Cortex of kidney (tissue), 1 donor: ENCODE measurements at places on chromosomes 12 and 14.

DNA sequence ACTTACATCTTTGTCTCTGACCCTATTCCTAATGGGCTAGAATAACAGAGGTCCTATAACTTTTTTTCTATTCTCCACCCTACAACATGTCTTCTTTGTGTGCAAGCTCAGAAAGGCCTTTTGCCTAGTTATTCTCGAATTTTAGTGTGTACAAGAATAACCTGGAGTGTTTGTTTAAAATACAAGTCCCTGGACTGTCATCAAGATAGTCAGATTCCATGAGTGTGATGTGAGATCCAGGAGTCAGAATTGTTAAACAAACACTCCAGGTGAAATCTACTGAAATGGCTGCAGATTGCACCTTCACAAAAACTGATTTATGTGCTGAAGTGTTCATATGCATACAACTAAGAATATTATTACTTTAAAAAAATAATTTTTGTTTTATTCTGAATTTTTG, 114.4 kb upstream of the DIO2 start:
- DNase-seq, result no peak

DNA sequence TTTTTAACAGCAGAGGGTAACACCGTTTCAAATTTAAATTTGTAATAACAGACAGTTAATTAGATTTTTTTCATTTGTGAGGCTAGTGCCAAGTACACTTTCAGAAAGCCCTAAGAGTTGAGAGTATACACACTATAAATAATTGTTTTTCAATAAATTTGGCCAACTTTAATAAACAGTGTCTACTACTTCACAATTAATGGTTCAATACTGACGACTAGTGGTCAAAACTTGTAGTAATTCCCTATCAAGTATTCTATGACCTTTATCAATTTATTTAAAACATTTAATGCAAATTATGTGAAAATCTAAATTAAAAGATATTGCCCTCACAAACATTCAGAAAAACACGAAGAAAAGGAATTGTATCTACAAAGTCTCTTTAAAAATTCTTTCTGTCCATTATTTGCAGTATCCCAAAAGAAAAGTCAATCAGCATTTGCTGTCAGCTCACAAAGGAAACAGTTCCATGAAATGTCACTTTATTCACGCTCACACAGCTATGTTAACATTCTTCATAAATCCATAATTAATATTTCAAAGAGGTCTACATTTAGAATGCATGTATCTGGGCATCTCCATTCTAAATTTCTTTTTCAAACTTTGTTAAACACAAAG, 91.2 kb downstream of the CEP128 start:
- no peak for DNase-seq

DNA sequence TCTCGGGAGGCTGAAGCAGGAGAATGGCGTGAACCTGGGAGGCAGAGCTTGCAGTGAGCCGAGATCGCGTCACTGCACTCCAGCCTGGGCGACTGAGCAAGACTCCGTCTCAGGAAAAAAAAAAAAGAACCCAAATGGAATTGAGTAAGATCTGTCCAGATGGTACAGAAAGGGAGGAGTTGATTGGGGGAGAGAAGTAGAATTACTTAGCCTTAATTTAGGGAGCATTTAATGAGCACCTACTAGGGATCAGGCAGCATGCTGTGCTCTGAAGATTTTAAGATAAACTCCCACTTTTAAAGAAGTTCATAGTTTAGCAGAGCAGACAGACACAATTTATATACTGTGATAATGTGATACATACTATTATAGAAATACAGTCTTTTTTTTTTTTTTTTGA, 4.5 kb downstream of the RAB5B start:
- DNase-seq, result no peak

DNA sequence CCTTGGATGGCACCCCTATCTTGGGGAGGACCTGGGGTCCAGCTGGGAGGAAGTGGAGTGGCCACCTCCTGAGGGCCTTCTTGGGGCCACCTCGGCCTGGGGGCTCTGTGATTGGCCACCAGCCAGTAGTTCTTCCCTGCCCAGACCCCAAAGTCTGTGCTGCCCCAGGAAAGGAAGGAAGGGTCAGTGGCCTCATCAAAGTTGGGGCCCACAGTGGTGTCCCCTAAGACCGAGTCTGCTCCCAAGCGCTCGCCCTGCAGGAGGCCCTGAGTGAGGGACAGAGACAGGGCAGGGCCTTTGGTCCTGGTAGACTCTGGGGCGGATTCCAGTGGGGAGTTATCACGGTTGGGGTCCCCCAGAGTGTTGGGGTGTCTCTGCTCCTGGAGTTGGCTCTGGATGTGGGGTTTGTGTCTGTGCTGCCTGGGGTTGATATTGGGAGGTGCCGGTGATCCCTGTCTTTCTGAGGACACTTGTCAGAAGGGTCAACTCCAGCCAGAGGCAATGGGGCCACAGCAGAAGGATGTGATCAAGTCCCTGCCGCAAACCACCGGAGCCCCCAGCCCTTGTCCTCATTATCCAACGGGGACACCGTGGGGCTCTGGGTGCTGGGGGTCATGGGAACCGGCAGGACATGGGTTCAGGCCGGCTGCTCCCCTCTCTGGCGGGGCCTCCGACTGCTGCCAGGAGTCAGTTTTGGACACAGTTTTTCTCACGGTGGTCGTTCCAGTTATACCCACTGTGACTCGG, 364.3 kb downstream of the TMEM121 start:
- no peak for DNase-seq

GRCh38 chr12:46534327-46534840, 161.8 kb upstream of the SLC38A2 start:
- DNase-seq, result no peak

DNA sequence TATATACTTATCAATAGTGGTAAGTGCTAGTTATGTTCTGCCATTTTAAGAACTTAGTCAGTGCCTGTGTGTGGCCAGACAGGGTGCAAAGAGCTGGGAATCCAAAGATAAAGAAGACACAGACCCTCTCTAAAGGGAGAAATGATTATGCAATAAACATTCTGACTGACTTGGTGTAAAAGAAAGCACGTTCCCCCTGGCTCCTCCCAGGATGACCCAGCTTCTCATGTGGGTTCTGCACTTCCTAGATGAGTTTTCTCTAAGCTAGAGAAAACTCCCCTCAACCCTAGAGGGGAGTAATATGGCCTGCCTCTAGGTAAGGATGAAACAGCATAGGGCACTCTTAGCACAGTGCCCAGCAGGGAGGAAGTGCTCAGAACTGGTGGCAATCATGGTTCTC, 231.2 kb downstream of the VRK1 start:
- no peak for DNase-seq

DNA sequence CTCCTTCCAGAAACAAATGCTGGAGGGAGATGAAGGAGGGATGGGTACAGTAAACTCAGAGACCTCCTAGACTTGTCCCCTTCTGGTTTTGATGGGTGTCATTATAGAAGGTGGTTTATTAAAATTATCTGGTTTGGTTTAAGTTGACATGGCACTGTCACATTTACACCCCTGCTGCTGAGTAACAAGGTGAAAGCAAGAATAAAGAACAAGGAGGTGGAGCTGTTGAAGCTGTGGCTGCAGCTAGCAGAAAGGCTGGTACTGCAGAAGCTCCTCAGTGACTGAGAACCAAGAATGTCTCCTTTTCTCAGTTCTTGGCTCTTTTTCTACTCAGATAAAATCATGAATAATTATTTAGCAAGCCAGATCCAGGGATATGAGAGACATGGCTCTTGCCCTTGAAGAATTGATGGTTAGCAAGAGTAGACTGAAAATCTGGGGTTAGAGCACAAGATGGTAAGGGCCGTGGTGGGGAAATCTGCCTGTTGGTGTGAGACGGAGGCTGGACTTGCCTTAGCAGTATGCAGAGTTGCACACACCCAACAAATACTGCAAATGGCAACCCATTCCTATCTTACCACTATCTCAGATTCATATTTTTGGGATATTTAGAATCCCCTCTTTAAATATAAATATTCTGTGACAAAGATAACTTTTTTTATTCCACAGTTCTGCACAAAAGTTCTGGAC, at the start of gene GZMH:
GZMH (minus strand) TSS at position 31 of the 690 bp plus-strand sequence. CDS start 72 bp downstream, outside the sequence.
- no peak for DNase-seq

DNA sequence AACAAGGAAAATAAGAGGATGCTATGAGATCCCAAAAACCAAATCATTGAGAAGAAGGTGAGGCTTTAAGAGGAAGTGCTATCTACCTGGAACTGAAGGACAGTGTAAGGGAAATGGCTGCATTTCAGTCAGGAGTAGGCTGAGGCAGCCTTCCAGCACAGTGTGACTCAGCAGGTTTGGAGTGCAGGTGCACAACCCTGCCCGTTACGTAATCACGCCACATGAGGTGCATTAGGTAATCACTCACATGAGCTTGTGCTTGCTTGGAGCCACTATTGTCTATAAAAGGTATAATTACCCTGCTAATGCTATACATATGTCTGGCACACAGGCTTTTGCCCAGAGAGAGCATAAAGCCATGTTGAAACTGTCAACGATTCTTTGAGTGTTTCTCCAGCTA, 74.9 kb downstream of the DIO2 start:
- no peak for DNase-seq

GRCh38 chr12:7605900-7606465, 59.7 kb downstream of the APOBEC1 start:
- DNase-seq, result no peak

- DNase-seq, result no peak
Observed at GRCh38 chr12:25801734-25802133, 156.7 kb upstream of the RASSF8 start.
